GM06990 (cell line): ENCODE measurements at places on chromosomes 2 and 18.

DNA sequence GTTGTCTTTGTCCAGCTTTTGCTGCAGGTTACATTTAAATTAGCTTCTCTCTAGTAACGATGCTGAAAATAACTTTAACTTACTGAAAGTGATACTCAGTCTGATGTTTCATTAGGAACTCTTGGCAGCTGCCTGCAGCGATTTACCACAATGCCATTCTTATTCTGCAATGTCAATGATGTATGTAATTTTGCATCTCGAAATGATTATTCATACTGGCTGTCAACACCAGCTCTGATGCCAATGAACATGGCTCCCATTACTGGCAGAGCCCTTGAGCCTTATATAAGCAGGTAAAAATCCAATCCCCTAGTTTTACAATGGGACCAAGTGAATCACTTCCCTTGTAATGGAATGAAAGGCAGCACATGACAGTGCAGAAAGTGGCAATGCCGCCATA lies 16.3 kb upstream of the MFF start:
- DNase-seq: peak; percentile 25

- DNase-seq: no peak
These were observed 46.8 kb upstream of the TTC21B start for GRCh38 chr2:166000401-166000800.

DNA sequence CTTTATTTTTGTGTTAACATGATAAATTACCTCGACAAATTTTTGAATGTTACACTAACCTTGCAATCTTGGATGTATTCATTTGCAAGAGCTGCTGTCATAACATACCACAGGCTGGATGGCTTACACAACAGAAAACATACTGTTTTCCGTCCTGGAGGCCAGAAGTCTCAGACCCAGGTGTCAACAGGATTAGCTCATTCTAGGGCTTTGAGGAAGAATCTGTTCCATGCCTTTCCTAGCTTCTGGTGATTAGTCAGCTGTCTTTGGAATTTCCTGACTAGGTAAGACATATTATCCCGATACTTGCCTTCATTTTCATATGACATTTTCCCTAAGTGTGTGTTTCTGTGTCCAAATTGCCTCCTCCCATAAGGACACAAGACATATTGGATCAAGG lies 188.6 kb upstream of the CDH19 start:
- DNase-seq: no peak

DNA sequence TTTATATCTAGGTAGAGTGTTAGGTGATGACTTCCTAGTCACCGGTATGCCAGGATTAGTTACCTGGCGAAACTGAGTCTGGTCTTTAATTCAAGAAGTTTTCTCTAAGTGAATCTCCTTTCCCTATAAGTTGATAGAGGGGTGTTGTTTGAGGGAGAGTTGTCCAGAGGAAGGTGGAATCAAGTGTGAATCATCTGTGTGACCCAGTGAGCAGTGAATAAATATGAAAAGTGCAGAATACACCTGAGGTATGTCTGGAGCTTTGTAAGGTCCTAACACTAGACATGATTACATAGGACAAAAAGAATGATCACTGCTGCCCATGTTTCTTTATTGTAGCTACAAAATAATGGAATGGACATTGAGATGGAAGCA lies 11.2 kb downstream of the POU3F3 start:
- DNase-seq: no peak

DNA sequence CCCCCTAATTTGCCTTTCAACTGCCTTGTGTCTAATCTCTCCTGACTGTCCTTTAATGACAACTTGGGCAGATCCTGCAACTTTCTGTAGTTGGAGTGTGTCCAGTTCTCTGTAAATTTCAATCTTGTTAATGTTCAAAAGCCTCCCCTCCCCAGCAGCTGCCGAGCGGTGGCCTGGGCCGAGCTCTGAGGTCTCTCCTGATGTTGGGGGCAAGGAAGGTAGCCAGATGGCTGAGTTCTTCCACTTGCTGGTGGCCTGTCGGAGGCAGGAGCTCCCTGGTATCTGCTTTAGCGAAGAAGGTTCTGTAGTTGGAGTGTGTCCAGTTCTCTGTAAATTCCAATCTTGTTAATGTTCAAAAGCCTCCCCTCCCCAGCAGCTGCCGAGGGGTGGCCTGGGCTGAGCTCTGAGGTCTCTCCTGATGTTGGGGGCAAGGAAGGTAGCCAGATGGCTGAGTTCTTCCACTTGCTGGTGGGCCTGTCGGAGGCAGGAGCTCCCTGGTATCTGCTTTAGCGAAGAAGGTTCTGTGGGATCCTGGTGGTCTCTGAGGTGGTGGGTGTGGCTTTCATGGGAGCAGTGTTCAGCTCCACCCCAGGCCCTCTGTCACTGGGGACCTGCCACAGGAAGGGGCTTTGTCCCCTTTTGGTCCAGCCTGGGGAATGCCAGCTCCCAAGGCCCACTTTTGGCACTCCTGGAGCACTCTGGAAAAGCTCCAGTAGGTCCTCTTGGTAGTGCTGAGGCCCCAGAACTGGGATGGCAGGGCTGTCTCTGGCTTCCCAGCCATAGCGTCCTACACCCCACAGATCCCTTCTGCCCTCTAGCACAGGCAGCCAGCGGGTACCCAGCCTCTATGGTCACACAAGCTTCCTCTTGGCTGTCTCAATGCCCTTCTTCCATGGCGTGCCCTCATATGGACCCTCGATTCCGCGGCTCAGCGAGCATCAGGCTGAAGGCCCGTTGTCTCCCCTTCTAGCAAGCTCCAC lies 211.9 kb downstream of the ALPK2 start:
- no peak for DNase-seq

- no peak for DNase-seq
These were observed 3.5 kb upstream of the BCL2 start for GRCh38 chr18:63322908-63323634.
